ENCODE measurements at places on chromosomes 12 and 14.

- DNase-seq, result no peak
Measured at GRCh38 chr12:52266514-52266913, 7.9 kb upstream of the KRT86 start.

GRCh38 chr12:55629058-55629841 lies 7.4 kb upstream of the OR10P1 start:
- DNase-seq, result peak; percentile 11

DNA sequence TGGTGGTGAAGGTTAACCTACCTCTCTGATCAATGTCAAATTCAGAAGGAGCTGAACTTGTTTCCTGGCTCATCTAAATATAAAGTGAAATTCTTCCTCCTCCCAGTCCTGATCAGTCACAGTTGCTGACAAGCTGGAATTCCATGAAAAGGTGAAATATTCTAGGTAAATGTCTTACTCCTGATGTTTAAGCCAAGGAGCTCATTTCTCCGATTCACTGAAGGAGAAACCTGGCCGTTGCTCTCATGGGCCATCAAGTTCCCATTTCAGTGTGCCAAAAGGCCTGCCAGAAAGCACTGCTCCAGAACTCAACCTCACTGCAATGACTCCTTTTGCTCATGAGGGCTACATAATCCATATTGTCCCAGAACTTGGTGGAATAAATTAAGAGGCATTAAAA lies 707.5 kb downstream of the GALC start:
- no peak for DNase-seq

DNA sequence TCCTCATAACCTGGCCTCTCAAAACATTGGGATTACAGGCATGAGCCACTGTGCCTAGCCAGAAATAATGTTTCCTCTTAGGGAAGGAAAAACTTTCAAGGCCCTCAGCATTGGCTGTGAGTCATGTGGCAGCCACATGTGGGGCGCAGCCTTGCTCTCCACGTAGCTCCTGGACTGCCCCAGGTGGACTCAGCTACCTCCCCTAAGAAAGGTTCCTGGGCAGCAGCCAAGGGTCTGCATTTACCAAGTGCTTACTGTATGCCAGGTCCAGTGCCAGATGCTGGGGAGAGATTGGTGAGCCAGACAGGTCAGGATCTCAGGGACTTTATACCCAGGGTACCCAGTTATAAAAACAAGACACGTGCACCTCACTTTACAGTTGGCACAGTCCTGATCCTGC lies 3.7 kb upstream of the TRPV4 start:
- DNase-seq, result peak; percentile 56

Data from GM23248 (cell line).